ENCODE measurements at places on chromosomes 13 and 19.

GRCh38 chr19:18960370-18960769 lies 19.4 kb upstream of the HOMER3 start:
- no peak for DNase-seq

GRCh38 chr19:16153582-16154336 lies 10.3 kb downstream of the HSH2D start:
- DNase-seq = no peak

DNA sequence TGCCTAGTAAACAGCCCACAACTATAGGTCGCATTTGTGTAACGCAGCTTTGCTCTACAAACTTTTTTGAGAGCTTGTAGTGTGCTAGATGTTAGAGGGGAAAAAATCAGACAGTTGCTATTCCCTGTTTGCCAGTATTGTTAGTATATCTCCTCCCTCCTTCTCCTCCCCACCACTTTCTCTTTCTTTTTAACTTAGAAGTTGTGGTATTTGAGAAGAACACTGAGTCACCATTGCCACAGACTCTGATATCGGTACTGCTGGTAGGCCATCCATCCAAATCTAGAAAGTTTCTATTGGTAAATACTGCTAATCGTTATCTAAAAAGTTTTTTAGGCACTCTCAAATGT lies 666 bp downstream of the POMP start:
- DNase-seq = peak; percentile 6

GRCh38 chr13:26837997-26838396 lies 77.4 kb upstream of the GPR12 start:
- no peak for DNase-seq

- no peak for DNase-seq
Measured at GRCh38 chr13:94974015-94974951, 261.9 kb upstream of the SOX21 start.

- no peak for DNase-seq
Measured at GRCh38 chr13:76646946-76647345, 239.3 kb downstream of the KCTD12 start.

GRCh38 chr19:7637374-7638256 lies 705 bp downstream of the STXBP2 start:
- DNase-seq = no peak

GRCh38 chr13:49561062-49561410 lies 24.3 kb downstream of the RCBTB1 start:
- DNase-seq = no peak

DNA sequence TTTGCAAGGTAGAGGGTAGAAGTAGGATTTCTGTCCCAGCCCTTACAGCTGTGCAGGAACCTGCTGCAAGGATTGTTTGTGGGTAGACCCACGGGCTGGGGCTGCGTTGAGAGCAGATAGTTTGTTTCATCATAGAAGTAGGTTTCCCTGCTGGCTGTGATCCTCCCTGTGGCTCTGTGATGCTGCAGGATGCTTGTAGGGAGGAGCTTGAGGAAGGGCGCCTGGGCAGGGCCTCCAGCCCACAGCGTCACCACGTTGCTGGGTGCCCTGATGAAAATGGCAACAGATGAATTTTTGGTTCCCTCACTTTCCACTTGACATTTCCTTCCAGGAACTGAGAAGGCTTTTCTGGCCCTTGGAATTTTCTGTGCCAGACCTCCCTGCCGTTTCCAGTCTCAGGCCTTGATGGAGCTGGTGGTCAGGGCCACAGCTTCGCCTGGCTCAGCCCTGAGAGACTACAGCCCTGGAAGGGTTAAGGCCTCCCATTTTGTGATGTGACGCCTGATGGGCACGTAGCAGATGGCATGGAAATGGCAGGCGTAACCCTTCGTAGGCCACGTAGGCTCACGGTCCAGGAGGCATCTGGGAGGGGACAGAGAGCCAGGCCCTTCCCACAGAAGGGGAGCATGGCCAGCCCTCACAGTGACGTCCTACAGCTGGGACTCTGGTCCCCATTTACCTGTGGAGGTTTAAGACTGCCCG lies 42.2 kb downstream of the GATAD2A start:
- DNase-seq = no peak

DNA sequence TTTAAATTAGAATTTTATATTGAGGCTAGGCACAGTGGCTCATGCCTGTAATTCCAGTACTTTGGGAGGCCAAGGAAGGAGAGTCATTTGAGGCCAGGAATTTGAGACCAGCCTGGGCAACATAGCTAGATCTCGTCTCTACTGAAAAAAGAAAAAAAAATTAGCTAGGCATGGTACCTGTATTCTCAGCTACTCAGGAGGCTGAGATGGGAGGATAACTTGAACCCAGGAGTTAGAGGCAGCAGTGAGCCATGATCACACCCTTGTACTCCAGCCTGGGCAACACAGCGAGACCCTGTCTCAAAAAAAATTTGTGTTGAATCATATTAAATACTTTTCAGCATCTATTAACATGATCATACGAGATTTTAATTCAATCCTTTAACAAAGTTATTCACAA lies 4.9 kb downstream of the PMIS2 start:
- DNase-seq = no peak

- DNase-seq = no peak
Measured at GRCh38 chr19:44644402-44645016, 799 bp downstream of the PVR start.

DNA sequence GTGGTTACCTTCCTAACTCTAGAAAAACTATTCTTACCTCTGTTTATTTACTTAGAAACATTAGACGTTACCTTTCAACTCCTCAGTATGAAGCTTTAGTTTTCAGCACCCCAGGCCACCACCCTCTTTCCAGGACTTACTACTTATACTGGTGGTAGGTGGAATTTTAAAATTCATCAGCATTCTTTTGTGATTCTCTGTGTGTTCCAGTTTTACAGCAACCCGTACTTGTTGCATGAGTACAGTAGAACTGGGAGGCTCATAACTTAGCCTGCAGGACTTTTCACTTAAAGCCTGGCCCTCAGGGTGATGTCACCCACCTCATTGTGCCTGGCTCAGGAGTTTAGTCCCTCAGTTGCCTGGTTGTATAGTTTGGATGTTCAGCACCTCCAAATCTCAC lies 49.4 kb upstream of the ALOX5AP start:
- no peak for DNase-seq

- DNase-seq = no peak
Measured at GRCh38 chr19:10884274-10884673, 12.9 kb downstream of the CARM1 start.

GRCh38 chr13:80363890-80364503 lies 23.1 kb upstream of the SPRY2 start:
- DNase-seq = no peak

- no peak for DNase-seq
Measured at GRCh38 chr19:13506471-13506820, at the start of gene CACNA1A. Gene CACNA1A, minus strand, starts transcription at chr19:13506479. Its CDS starts 255 bp downstream, at chr19:13506224.

DNA sequence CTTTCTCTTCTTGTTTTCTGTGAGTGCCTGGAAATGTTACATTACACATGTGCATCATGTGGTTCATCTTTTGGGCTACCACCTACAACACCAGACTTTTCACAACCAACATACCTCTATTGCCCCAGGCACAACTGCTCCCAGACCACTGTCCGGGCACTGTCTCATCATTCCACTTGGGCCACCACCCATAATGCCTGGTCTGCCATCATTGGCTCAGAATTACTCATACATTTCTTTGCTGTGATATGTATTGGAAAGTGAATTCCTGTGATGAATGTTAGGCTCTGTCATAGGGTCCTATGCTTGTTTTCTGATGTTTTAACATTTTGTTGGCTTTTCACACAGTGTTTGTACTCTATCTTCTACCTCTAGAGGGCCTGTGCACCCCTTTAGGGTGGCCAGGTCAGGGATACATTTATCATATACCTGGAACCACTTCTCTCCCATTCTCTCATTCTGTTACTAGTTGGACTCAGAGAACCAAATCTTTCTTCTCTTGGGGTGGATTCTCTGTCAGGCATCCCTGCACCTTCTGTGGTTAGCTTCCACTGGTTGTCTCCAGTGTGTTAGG lies 172.8 kb downstream of the NHLRC3 start:
- DNase-seq = no peak

DNA sequence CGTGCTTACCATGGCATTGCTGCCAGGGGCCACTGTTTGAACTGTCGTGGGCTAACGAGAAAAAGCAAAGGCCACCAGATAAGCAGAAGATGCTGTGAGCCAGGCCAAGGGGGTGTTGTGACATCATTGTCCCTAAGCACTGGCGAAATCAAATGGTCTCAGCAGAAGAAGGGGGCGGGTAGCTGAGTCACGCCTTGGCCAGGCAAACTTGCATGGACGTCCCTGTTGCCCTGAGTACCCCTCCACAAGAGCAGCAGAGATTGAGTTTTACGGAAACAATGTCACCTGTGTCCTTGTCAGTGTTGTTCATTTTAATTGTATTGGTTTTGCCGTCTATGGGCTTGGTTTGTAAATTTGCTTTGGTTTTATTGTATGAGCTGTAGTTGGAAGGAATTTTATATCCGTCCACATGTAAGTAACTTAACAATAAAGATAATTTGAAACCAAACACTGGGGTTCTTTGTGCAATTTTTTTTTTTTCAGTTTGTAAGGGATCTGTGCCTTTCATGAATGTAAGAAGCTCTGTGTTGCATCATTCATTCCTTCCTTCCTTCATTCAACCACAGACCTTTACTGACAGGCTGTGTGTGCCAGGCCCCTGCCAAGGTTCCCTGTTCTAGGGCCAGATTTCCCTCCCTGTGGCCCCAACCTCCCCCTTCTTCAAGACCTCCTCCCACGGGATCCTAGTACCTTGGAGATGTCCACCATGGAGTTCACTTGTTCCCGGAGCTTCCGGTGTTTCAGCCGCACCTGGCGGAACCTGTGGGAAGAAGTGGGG lies 12.3 kb downstream of the KCNN4 start:
- no peak for DNase-seq

DNA sequence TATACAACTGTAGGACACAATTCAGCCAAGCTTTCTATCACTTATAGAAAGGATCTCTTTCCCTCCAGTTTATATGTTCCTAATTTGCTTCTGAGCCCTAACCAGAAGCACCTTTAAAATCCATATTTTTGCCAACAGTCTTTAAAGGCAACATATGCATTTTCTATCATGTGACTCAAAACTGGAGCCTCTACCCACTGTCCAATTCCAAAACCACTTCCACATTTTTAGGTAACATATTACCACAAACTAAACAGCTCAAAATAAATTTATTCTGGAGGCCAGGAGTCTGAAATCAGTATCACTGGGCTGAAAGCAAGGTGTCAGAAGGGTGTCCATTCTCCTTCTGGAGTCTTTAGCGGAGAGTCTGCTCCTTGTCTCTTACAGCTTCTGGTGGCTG lies 15.9 kb upstream of the EFNB2 start:
- DNase-seq = no peak

DNA sequence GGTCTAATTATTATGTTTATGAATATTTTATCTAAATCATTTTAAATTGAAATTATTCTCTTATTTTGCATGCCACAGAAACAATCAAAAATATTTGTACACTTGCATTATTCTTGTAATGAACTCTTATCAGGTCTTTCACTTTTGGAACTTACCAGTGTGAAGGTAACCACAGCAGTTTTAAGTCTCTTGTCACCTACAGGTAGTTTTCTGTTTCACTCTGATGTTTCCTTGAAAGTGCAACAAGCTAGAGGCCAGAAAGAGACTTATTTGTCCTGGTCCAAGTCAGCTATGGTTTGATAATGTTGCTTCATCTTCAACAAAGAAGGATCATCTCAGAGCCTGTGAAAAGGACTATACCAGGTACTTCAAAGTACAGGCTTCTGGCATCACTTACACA lies 133.4 kb upstream of the NBEA start:
- no peak for DNase-seq

DNA sequence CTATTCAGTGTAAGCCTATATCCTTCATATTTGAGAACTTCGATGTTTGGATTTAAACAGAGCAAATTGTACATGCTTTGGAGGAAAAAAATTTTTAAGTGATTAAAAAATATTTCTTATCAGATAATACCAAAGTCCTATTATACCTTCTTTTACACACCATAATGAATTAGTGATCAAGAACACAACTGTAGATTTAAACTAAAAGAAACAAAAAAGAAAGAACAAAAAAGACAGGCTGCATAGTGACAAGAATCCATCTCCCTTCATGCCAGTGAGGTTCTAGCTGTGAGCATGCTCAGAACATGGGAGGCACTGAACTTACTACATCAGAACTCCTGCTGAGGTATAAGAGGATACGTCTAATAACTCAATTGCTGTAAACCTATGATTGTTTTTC lies at the start of gene RXFP2:
TSS of gene RXFP2 (plus strand) at position 301 of the 400 bp plus-strand sequence. CDS start at position 388, 87 bp downstream.
- DNase-seq = no peak

GRCh38 chr13:113544071-113544891 lies 40.3 kb upstream of the TFDP1 start:
- DNase-seq = no peak

DNA sequence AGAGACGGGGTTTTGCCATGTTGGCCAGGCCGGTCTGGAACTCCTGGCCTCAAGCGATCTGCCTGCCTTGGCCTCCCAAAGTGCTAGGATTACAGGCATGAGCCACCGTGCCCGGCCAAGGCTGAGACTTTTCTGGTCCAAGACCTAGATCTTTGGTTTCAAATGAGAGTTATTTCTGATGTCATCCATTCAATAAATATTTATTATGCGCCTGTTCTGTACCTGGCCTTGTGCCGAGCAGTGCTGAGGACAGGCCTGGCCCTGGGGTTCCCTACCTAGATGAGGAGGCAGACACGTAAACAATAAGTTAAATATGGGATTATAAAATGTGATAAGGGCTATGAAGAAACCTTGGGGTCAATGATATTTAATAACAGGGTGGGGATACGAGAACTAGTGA lies 4.5 kb downstream of the RELB start:
- DNase-seq = no peak

DNA sequence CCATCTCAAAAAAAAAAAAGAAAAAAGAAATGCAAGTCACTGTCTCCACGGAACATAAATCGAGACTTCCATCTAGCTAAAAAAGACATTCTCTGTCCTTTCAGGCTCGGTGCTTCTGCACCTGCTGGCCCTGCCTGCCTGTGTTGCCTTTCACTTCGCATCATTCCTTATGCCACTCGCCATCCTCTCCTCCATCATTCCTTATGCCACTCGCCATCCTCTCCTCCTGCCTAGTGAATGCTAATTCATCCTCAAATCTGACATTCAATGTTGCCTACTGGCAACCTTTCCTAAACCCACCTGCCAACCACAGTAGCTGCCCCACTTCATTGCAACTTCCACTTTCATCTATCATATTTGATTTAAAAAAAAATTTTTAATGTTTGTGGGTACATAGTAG lies 36.7 kb downstream of the KCTD12 start:
- DNase-seq = no peak

DNA sequence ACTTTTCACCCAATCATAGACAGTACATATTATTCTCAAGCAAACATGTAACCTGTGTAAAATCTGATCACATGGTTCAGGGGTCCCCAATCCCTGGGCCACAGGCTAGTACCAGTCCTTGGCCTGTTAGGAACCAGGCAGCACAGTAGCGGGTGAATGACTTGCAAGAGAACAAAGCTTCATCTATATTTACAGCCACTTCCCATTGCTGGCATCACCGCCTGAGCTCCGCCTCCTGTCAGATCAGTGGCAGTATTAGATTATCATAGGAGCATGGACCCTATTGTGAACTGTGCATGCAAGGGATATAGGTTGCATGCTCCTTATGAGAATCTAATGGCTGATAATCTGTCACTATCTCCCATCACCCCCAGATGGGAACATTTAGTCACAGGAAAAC lies 133.1 kb downstream of the MAB21L1 start:
- DNase-seq = no peak

All from activated T-cell treated with anti-CD3 and anti-CD28 coated beads for 4 hours (primary cell).